NCI-H1930 (cell line): ENCODE measurements at places on chromosomes 16 and 17.
A peak's percentile ranks its signal among the peaks of the same experiment; 100 is the strongest.

- DNase-seq, result no peak
Measured at GRCh38 chr17:40301315-40301714, 7.7 kb upstream of the RARA start.

DNA sequence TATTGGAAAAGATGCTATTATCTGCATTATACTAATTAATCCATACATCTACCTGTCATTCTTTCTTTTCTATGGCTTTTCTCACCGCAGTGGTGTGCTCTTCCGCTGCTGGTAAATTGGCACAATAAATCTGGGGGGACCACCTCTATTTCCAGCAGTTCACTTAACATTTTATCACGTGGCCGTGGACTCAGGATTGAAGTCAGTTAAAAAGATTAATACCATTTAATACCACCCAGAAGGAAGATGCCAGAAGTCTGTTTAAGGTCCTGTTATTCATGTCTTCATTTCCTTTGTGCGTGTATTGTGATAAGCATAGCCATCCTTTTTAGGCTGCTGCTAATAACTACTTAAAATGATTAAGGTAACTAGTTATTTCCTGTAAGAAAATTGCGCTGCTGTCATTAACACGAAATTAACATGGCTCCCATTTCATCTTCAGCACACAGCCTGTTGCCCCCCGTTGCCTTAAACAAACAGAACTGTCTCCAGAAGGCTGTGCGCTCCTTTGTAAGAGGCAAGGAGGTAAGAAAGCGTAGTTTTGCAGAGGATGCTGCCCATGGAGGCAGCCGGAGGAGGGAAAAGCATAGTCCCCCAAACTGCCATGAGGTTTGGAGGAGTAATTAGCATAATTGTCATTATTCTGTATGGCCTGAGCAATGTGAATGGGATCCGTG lies 414.4 kb downstream of the UTP18 start:
- DNase-seq, result peak; percentile 30

DNA sequence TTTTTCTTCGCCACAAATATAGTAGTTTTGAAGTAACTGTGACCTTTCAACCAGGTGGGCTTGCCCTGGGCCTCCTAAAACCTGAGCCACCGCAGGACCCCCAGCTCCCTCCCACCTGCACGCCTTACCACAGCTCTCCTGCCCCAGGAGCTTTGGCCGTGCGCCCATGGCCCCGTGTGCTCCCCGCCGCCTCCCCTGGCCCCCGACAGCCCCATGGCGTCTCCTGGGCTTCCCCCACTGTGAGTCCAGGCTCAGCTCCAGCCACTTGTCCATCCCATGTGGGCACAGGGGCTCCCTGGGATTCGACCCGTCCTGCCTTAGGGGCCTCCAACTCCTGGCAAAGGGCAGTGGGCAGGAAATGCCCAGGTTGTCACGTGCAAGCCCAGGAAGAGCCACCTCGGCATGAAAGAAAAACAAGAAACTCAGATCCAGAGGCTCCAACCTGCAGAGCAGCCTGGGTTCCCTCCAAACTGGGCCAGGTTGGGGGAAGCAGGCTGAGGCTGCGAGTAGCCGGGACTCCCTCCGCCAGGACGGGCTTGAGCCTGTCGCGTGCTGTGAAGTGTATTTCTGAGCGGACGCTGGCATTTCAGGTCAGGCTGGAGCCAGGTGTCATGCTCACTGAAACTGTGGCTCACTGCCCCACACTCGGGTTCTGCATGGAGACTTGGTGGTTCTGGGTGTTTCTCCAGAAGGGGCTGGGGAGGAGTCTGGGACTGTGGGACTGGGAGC lies 5.8 kb downstream of the LGALS3BP start:
- DNase-seq, result no peak

- no peak for DNase-seq
Measured at GRCh38 chr16:68005786-68006286, 6.6 kb upstream of the DPEP2 start.

- DNase-seq, result no peak
Measured at GRCh38 chr17:37361543-37361942, 14.2 kb upstream of the C17orf78 start.

GRCh38 chr17:34135841-34136240 lies 119.2 kb upstream of the CCL2 start:
- DNase-seq, result no peak

DNA sequence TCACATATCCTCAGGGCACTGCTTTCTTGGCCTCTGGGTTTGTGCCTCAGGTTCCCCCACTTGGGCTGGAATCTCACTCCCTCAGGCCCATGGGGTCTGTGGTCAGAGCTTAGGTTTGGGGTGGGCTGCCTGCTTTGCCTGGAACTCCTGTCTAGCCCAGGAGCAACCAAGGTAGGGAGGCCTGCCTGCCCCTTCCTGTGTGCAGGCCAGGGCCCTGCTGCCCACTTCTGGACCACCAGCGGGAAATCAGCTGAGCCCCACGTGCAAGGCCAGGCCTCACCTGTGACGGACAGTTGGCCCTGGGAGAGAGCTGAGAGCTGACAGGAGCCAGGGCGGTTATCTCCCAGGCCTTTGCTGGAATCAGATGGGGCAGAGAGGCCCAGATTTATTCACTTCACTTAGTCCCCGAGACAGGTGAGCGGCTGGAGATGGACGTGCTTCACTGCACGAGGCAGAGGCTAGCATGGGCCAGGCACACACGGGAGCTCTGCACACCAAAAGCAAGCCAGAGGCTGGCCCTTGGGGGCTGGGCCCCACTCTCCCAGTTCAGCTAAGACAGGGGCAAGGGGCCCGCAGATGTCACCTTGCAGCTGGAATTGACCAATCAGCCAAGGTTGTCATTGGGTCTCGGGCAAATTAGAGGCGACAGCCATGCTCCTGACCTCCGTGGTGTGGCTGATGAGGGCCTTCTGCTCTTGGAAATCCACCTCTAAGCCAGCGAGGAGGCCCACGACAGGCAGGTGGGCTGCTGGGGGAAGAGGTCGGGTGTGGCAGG lies 49.9 kb upstream of the DOC2B start:
- DNase-seq, result no peak

DNA sequence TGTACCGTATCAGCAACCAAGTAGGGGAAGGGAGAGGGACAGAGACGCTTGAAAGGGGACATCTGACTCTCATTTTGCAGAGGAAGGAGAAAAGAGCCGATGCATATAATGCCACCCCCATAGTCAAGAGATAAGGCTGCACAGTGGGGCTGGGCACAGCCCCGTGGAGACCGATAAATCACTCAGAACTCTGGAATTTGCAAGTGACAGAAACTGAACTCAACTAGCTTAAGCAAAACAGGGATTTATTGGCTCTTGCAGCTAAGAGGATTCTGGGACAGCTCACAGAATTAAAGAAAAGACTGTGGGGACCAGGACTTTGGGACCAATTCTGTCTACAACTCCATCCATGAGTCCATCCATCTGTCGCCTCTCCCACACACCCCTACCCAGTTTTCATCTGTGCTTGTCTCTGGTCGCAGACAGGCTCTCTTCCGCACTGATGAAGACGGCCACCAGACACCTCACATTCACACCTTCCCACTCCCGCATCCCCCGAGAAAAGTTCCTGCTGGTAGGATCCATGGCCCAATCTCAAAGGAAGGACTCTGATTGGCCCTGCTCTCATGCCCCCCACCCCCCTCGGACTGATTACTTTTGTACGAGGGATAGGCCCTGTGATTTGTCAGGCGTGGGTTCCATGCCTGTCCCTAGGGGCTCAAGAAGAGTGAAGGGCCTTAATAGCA lies 105.9 kb upstream of the RPL38 start:
- no peak for DNase-seq
